ENCODE measurements at places on chromosomes 12 and 14. TPM values are rescaled to one million over a fixed set of nuclear protein-coding genes. Genes with fewer than 3 reads are reported as not detected.

DNA sequence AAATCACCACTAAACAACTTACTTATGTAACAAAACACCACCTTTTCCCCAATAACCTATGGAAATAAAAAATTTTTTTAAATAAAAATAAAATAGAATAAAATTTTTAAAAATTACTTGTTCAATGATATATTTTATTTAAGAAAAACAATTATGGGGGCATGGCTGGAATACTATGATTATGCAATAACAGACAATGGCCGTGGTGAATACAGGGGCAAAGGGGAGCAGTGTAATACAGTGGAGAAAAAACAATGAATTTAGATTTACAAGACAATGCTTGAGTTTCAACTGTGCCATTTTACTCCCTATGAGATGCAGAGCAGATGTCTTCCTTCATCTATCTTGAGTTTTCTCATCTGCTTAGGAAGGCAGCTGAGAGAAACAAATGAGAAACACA lies 72.9 kb downstream of the BLTP3B start:
- no peaks in the 10 kb centered on the region for H3K4me1 ChIP-seq
- H3K36me3 ChIP-seq = no peaks in the 10 kb centered on the region
- no peaks in the 10 kb centered on the region for H3K27me3 ChIP-seq

DNA sequence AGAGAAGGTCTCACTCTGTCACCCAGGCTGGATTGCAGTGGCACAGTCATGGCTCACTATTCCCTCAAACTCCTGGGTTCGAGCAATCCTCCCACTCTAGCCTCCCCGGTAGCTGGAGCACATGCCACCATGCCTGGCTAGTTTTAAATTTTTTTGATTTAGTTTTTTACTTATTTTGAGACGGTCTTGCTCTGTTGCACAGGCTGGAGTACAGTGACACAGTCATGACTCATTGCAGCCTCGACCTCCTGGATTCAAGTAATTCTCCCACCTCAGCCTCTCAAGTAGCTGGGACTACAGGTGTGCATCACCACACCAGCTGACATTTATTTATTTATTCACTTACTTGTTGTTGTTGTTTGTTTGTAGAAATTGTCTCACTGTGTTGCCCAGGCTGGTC lies 22.2 kb upstream of the DIP2B start:
- DNase-seq = no peak
- H3K27me3 ChIP-seq = no peaks in the 10 kb centered on the region
- peaks cover 13% of the 10 kb centered on the region for H3K36me3 ChIP-seq
- H3K27ac ChIP-seq = no peak overlapping the region
- H3K4me1 ChIP-seq = no peaks in the 10 kb centered on the region
- H3K4me3 ChIP-seq = no peak overlapping the region

DNA sequence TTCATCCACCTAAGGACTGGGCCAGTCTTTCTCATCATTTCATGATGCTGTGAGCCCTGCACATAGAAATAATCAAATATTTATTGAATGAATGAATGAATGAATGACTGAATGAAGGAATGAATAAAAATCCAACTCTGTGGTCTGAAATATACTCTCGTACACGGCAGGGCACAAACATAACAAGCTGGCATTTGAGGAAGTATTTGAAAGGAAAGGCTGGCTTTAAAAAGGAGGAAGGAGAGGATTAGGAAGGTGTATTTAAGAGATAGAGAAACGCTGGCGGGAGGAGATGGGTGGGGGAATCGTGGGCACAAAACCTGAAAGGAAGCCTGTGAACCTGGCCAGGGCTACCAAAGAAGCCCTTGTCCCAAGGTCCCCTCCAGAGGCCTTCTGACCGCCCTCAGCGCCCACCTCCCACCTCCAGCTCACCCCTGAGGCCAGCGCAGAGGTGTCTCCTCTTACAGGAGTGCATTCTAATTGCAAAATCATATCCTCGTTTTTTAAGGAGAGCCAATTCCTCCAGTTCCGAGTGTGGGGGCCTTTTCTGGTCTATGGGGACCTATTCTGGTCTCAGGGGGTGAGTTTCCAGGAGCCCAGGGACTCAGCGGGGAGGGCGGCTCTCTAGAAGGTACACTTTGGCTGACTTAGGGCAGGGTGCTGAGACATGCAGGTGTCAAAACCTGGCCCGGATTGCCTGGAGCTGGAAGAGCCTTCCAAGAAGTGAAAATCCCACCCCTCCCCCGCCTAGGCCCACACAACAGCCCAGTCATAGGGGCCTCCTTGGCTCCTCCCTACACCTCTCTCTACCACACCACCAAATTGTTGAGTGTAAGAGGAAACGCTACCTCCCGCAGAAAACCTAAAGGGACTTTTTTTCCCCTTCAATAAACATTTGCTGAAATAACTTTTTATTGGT lies 8.7 kb upstream of the JDP2 start:
- DNase-seq = no peak
- H3K4me3 ChIP-seq = peak overlapping the region; percentile 33
- H3K4me1 ChIP-seq = peaks cover 11% of the 10 kb centered on the region
- peak overlapping the region; percentile 80 for H3K27ac ChIP-seq
- no peaks in the 10 kb centered on the region for H3K36me3 ChIP-seq

DNA sequence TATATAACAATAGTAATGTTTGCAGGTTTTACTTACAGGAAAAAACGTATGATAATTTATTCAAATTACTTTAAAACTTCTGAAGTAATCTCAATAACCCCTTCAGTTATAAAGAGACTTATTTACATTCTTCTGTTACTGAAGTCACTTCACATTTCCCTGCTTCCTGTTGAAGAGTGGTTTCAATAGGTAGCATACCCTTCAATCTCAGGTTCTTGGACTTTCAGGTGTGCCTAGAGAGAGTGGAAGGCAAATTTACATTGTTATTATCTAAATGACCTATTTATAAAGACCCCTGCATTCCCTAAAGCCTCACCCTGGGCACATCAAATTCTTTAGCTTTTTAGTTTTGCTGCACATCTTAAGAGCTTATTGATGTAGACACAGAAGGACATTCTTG lies 137.6 kb upstream of the AEBP2 start:
- H3K4me3 ChIP-seq = no peak overlapping the region
- H3K36me3 ChIP-seq = peaks cover 18% of the 10 kb centered on the region
- H3K27ac ChIP-seq = no peak overlapping the region
- H3K4me1 ChIP-seq = peaks cover 8% of the 10 kb centered on the region
- no peak for DNase-seq
- no peaks in the 10 kb centered on the region for H3K27me3 ChIP-seq

DNA sequence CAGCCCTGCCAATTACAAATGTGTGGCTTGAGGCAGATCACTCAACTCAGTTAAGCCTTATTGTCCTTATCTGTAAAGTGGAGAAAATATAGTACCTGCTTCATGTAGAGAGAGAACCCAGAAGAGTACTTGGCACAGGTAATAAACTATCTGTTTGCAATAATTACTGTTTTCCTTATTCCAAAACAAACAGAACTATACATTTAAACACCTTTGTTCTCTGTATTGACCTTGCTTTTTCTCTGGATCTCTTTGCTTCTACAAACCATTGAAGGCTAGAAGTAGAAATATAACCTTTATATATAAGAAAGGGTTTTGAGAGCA lies 70.8 kb upstream of the SRSF5 start:
- no peaks in the 10 kb centered on the region for H3K27me3 ChIP-seq
- no peak for DNase-seq
- H3K27ac ChIP-seq = peak overlapping the region; percentile 82
- H3K4me3 ChIP-seq = no peak overlapping the region
- no peaks in the 10 kb centered on the region for H3K36me3 ChIP-seq
- H3K4me1 ChIP-seq = peaks cover 44% of the 10 kb centered on the region

DNA sequence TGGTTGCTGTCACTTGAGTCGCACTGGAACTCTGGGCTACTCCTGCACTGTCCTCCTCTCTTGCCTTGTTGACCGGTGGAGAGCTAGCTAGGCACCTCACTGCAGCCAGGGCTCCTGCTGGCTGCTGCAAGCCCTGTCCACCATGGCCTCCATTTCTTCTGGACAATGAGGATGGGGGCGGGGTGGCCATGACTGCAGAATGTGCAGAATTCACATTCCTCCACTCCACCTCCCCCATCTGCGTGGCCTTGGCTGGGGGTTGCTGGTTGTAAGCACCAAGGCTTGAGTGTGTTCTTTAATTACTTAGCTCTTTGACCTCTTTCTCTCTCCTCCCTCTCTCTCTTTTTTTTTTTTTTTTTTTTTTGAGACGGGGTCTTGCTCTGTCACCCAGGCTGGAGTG lies 248.5 kb downstream of the PCNX1 start:
- H3K27me3 ChIP-seq = no peaks in the 10 kb centered on the region
- no peak overlapping the region for H3K27ac ChIP-seq
- DNase-seq = no peak
- H3K4me3 ChIP-seq = no peak overlapping the region
- H3K4me1 ChIP-seq = no peaks in the 10 kb centered on the region

DNA sequence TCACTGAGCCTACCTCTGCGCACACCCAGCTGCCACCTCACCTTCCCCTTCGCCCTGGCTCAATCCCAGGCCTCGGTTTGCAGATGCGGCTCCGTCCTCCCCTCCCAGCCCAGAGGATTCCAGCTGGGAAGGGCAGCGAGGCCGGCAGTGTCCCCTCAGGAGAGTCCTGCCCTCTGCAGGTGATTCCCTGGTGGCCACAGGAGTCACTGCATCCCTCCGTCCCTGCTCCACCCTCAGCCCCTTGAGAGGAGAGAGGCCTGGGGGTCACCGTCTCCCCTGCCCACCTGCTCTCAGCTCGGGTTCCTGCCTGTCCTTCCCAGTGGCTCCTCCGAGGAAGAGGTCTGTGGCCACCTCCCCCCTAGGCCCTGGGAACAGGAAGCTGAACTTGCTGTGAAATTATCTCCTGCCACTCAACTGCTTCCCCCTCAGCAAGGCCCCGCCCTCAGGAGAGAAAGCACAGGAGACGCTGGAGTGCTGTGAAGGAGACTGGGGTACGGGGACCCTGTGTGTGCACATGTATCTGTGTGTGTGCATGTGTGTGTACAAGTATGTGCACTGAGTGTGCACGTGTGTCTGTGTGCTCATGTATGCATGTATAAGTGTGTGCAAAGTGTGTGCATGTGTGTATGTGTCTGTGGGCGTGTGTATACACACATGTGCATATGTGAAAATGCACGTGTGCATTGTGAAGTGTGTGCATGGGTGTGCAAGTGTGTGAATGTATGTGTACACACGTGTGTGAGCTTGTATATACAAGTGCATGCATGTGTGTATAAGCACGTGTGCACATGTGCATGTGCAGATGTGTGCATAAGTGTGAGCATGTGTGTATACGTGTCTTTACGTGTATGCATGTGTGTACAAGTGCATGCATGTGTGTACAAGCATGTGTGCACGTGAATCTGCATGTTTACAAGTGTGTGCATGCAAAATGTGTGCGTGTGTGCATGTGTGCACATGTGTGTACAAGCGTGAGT lies 13.2 kb upstream of the GALNT9 start:
- H3K36me3 ChIP-seq = no peaks in the 10 kb centered on the region
- H3K27me3 ChIP-seq = no peaks in the 10 kb centered on the region
- no peaks in the 10 kb centered on the region for H3K4me1 ChIP-seq
- no peak overlapping the region for H3K4me3 ChIP-seq

Gene BICDL1
- total RNA-seq = 63.7 TPM

Gene RPGRIP1
- total RNA-seq = not detected
